Fibroblast of skin of left biceps (primary cell): ENCODE measurements at places on chromosomes 13 and 19.
A peak's percentile ranks its signal among the peaks of the same experiment; 100 is the strongest.

DNA sequence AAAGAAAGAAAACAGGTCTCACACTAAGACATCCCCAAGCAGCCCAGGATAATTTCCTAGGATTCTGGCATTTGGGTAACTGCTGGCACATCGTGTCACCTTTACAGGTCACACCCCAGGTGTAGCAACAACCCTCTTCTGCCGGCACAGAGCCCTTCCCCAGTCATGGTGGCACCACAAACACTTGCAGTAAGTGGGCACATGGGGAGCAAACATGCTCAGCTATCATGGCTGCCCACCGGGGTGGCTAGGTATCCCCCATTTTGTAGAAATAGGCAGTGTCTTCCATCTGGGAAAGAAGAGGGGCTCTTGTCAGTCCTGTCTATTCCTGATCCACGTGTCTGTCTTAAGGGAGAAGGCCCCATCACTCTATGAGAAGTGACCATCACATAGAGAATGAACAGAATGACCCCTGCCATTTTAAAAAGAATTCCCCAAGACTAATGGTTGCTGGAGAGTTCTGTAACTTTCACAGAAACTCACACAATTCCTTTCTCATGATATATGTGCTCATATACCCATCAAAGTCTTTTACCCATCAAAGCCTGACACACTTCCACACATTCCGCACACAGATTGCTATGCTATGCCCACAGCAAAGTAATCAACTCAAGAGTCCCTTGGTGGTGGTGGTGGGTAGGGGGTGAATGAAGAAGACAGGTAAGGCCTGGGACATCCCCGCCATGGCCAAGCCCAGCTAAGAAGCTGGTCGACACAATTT lies 33.3 kb downstream of the BRD4 start:
- no peak for DNase-seq

GRCh38 chr19:40466985-40467734 lies at the start of gene SPTBN4:
SPTBN4 (plus strand) TSS chr19:40467001; CDS start chr19:40472622, 5,621 bp downstream.
- no peak for DNase-seq

GRCh38 chr13:79660361-79660760 lies 179.4 kb downstream of the NDFIP2 start:
- no peak for DNase-seq

GRCh38 chr13:25731536-25731935 lies 320.3 kb downstream of the SHISA2 start:
- DNase-seq: no peak

GRCh38 chr19:17902701-17903100 lies 30.1 kb upstream of the CCDC124 start:
- peak; percentile 9 for DNase-seq

- DNase-seq: peak; percentile 36
Measured at GRCh38 chr19:38290631-38291147, 13.4 kb upstream of the C19orf33 start.
